CD14-positive monocyte (primary cell): ENCODE measurements at places on chromosomes 7 and 10. TPM values are rescaled to one million over a fixed set of nuclear protein-coding genes. Genes with fewer than 3 reads are reported as not detected.

DNA sequence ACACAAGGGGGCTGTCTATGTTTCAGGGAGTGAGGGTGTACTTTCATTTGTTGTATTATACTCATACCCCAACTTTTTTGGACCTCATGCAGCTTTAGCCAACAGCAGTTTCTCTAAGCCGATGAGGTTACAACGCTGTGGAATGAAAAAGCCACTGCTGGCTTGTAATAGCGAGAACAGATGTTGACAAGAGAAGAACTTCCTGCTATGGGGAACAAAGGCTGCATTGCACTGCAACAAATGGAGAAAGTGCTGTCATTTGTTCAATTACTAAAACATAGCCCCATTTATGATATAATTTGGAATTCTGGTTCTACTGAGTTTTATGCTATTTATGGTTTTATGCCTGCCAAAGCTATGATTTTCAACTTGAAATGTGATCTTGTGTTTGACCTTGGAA lies 104.2 kb upstream of the TMEM72 start:
- no peaks in the 10 kb centered on the region for H3K27me3 ChIP-seq
- no peak overlapping the region for H3K27ac ChIP-seq
- no peak for DNase-seq
- no peak overlapping the region for H3K4me3 ChIP-seq
- H3K36me3 ChIP-seq, result no peaks in the 10 kb centered on the region
- H3K4me1 ChIP-seq, result no peaks in the 10 kb centered on the region

GRCh38 chr7:73829505-73829904 lies 1.3 kb upstream of the CLDN4 start:
- no peak for DNase-seq
- peaks cover 38% of the 10 kb centered on the region for H3K4me1 ChIP-seq
- no peak overlapping the region for H3K27ac ChIP-seq
- H3K36me3 ChIP-seq, result no peaks in the 10 kb centered on the region
- no peak overlapping the region for H3K4me3 ChIP-seq

The OR2A5 gene
- not detected for polyA plus RNA-seq

The PRSS2 gene
- polyA plus RNA-seq, result not detected

The TCF7L2 gene
- 2.1 TPM for polyA plus RNA-seq

GRCh38 chr10:17023386-17024298 lies 106.0 kb downstream of the CUBN start:
- no peaks in the 10 kb centered on the region for H3K27me3 ChIP-seq
- peak overlapping the region; percentile 87 for H3K27ac ChIP-seq
- H3K4me3 ChIP-seq, result peak overlapping the region; percentile 41
- peaks cover 59% of the 10 kb centered on the region for H3K4me1 ChIP-seq
- no peaks in the 10 kb centered on the region for H3K36me3 ChIP-seq

GRCh38 chr7:146781352-146782116 lies 664.9 kb downstream of the CNTNAP2 start:
- no peaks in the 10 kb centered on the region for H3K36me3 ChIP-seq
- H3K27ac ChIP-seq, result no peak overlapping the region
- no peaks in the 10 kb centered on the region for H3K4me1 ChIP-seq
- no peak overlapping the region for H3K4me3 ChIP-seq

The ASZ1 gene
- polyA plus RNA-seq, result not detected

The FXYD4 gene
- 0.16 TPM in 1 of 2 replicates, not detected in the other for polyA plus RNA-seq

DNA sequence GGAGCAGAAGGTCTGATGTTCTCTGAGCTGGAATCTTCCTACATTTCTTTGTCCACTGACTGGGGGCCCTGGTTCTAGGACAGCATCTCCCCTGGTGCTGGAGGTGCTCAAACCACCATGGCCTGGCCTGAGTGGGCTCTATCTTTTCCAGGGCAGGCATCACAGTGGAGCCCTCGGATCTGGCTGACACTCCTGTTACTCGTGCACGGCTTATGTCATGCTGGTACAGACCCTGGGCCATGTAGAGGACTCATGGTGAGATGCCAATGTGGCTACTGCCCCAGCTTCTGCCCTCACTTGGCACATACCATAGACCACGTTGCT lies 96.0 kb downstream of the HIPK2 start:
- H3K4me1 ChIP-seq, result peaks cover 38% of the 10 kb centered on the region
- H3K27me3 ChIP-seq, result no peaks in the 10 kb centered on the region
- peak overlapping the region; percentile 56 for H3K27ac ChIP-seq
- no peak overlapping the region for H3K4me3 ChIP-seq
- DNase-seq, result no peak

GRCh38 chr10:116838143-116838725 lies 11.1 kb upstream of the ENO4 start:
- H3K27ac ChIP-seq, result no peak overlapping the region
- no peaks in the 10 kb centered on the region for H3K4me1 ChIP-seq
- H3K4me3 ChIP-seq, result no peak overlapping the region
- H3K27me3 ChIP-seq, result peaks cover 9% of the 10 kb centered on the region
- no peak for DNase-seq
- no peaks in the 10 kb centered on the region for H3K36me3 ChIP-seq

GRCh38 chr7:113060100-113060499 lies 26.5 kb downstream of the GPR85 start:
- H3K27me3 ChIP-seq, result peaks cover 4% of the 10 kb centered on the region
- no peaks in the 10 kb centered on the region for H3K4me1 ChIP-seq
- DNase-seq, result no peak
- H3K36me3 ChIP-seq, result no peaks in the 10 kb centered on the region
- H3K27ac ChIP-seq, result no peak overlapping the region
- H3K4me3 ChIP-seq, result no peak overlapping the region

The CCDC172 gene
- not detected for polyA plus RNA-seq

DNA sequence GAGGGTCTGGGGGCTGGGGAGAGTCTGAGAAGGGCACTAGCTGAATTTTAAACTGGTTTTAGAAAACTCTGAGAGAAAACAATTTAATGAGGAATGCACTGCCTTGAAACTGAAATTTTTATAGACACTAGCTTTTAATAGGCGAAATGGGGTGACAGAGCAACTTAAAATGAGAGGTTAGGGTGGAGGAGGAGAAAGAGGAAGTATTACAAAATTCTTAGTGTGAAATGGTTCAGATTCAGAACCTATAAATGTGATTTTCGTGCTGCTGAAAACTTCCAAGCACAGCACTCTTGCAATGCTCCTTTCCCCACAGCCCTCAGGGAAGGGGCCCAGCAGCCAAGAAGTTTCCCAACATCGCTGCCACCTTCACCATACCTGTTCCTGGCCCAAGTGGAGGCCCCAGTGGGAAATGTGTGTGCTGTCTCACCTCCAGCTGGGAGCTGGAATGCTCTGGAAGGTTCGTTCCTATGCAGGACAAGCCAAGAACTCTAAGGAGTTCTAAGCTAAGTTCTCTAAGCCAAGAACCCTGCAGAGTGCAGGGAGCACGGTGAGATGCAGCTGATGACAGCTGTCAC lies 60.0 kb downstream of the ATXN7L1 start:
- H3K27me3 ChIP-seq, result no peaks in the 10 kb centered on the region
- peak overlapping the region; percentile 62 for H3K27ac ChIP-seq
- peaks cover 38% of the 10 kb centered on the region for H3K4me1 ChIP-seq
- peak; percentile 44 for DNase-seq
- no peak overlapping the region for H3K4me3 ChIP-seq

The TUBAL3 gene
- polyA plus RNA-seq, result not detected

The TCERG1L gene
- not detected for polyA plus RNA-seq

DNA sequence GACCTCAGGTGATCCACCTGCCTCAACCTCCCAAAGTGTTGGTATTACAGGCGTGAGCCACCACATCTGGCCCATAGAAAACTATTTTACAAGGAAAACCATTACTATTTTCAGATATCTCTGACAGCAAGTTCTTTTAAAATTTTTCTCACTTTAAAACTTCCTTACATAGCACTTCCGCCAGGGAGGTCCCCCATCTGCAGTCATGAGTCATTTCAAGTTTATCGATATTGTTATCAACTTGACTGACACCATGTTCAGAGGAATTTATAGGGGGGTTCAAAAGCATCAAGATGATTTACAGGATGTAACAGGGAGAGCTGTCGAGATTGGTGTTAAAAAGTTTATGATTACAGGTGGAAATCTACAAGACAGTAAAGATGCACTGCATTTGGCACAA lies 88.8 kb downstream of the NRBF2 start:
- peaks cover 12% of the 10 kb centered on the region for H3K4me1 ChIP-seq
- H3K27me3 ChIP-seq, result no peaks in the 10 kb centered on the region
- DNase-seq, result no peak
- no peak overlapping the region for H3K27ac ChIP-seq
- H3K4me3 ChIP-seq, result no peak overlapping the region

DNA sequence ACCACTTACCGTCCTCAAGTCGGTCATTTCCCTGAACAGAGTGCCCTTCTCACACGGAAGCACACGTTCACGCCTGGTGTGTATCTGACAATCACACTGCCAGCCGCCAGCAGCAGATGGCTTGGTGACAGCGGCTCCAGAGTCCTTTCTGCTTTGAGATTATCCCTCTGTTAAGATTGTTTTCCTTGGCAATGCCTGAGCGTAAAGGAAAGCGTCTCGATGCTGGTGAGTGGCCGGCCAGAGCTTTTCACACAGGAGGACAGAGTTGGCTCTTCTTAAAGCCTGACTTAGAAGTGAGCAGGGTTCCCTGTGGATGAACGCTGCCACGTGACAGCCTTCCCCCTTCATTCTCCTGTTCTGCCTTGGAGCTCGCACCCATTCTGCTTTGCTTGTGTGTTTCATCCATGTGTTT lies 22.1 kb upstream of the PRKAR1B start:
- H3K4me3 ChIP-seq, result no peak overlapping the region
- no peak overlapping the region for H3K27ac ChIP-seq
- DNase-seq, result no peak
- peaks cover 2% of the 10 kb centered on the region for H3K36me3 ChIP-seq
- H3K4me1 ChIP-seq, result no peaks in the 10 kb centered on the region
- no peaks in the 10 kb centered on the region for H3K27me3 ChIP-seq

DNA sequence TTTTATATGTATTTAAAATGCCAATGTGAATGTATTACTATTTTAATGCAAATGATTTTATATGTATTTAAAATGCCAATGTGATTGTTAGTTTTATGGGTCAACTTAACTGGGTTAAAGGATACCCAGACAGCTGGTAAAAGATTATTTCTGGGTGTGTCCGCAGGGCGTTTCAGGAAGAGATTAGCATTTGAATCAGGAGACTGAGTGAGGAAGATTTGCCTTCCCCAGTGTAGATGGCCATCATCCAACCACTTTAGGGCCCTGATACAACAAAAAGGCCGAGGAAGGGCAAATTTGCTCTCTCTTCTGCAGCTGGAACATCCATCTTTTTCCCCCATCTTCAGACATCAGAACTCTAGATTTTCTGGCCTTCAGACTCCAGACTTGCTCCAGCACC lies 116.2 kb downstream of the BAMBI start:
- H3K27ac ChIP-seq, result no peak overlapping the region
- no peaks in the 10 kb centered on the region for H3K27me3 ChIP-seq
- no peak overlapping the region for H3K4me3 ChIP-seq
- H3K4me1 ChIP-seq, result no peaks in the 10 kb centered on the region
- DNase-seq, result no peak

- H3K27ac ChIP-seq, result no peak overlapping the region
- H3K4me3 ChIP-seq, result no peak overlapping the region
- no peaks in the 10 kb centered on the region for H3K4me1 ChIP-seq
- no peak for DNase-seq
Measured at GRCh38 chr7:79749856-79750255, 296.4 kb upstream of the MAGI2 start.

DNA sequence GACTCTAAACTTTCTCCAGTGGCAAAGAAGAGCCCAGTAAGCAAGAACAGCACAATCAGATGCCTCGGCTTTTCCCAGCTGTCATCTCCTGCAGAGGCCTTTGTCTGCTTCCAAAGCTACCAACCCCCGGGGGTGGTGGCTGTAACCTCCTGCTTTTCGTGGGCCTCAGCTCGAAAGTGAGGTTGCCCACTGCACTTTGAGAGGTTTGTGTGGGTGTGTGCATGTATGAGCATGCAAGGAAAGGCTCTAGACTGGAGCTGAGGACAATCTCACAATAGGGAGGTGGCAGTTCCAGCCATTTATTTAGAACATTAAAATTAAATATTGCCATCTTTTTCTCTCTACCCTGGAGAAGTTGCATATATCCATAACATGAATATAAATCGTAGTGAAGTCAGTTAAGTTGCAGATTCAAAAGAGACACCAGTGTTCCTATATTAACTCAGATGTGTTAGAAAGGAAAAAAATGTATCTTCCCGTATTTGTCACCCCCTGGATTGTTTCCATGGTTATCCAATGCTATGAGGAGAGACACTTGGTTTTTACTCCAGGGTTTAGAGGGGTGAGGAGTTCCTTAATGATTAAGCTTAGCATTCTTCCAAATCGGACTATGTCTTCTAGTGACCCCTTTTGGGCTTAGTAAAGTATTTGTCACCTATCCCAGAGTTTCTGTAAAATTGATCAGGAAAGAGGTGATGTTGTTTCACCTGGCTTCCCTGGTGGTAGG lies 781.1 kb downstream of the INHBA start:
- H3K36me3 ChIP-seq, result no peaks in the 10 kb centered on the region
- H3K4me1 ChIP-seq, result no peaks in the 10 kb centered on the region
- H3K27ac ChIP-seq, result no peak overlapping the region
- DNase-seq, result no peak

DNA sequence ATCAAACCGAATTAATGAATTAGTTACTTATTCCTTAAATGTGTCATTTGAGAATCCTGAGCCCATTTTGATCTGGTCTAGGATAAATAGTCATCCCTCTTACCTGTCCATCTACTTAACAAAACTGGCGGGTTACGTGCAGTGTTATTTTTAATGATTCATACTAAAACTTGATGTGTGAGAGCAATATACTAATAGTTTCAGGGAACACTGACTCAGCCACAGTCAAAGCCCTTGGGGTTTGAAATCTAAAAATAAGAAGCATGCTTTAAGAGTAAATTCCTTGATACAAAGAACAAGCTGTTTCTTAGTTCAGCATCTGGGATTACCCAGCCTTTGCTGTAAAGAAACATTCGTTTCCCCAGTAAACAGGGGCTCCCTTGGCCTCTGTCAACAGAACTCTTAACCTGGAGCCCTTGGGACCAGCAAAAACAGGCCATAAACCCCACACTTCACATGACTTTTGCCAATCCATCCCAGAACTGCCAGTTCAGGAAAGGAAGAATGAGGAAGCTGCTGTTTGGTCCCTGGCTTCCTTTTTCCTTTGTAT lies 370.6 kb upstream of the IGFBP3 start:
- H3K27ac ChIP-seq, result no peak overlapping the region
- no peaks in the 10 kb centered on the region for H3K36me3 ChIP-seq
- DNase-seq, result no peak
- no peaks in the 10 kb centered on the region for H3K27me3 ChIP-seq

DNA sequence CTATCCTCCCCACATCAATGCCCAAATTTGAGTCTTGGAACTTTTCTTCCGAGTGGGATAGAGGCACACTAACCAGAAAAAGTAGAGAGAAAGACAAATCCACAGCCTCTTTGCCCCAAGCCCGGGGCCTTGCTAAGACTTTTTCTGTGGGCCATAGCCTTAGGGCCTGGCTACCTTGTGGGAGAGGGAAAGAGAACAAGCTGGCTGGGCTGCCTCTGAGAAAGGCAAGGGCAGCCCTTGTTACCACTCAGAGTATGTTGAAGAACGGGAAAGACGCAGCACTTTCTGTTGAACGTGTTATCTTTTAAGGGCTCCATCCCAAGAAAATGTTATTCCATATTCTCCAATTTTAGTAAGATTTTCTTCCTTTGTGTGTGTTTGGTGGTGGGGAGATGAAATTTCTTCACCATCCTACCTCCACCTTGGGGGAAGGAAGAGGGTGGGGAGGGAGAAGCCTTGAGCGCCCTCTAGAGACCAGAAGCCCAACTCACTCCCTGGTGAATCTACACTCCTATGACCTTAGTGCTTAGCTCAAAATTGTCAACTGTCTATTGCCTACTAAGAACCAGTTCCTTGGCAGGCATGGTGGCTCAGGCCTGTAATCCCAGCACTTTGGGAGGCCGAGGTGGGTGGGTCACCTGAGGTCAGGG lies 3.9 kb upstream of the NRF1 start:
- no peak overlapping the region for H3K4me3 ChIP-seq
- H3K27me3 ChIP-seq, result no peaks in the 10 kb centered on the region
- DNase-seq, result no peak
- H3K4me1 ChIP-seq, result peaks cover 55% of the 10 kb centered on the region
- H3K27ac ChIP-seq, result peak overlapping the region; percentile 80
- H3K36me3 ChIP-seq, result no peaks in the 10 kb centered on the region
